ENCODE measurements at places on chromosomes 7 and 10.

GRCh38 chr7:2812114-2812487 lies 32.0 kb downstream of the GNA12 start:
- DNase-seq = no peak

- DNase-seq = no peak
Measured at GRCh38 chr7:76424413-76425111, at the start of gene ZP3. ZP3 (plus strand) TSS chr7:76424950; CDS start chr7:76424965, 15 bp downstream.

- DNase-seq = no peak
Measured at GRCh38 chr10:51014680-51015389, 59.5 kb upstream of the PRKG1 start.

DNA sequence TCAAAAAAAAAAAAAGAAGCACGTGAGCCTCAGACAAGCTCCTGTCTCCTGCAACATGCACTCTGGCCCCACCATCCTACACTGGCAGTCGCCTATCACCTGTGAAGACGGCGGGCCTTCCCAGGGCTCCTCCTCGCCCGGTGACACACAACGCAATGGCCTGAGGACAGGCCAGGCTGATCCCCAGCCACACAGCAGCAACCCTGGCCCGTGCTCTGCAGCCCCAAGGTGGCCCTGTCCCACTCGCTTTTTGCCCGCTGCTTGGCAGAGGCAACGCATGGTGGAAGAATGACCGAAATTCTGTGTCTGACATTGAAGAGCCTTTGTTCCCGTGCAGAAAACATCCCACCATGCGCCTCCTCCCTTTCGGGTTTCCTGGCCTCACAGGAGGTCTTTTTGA lies 8.1 kb downstream of the RADIL start:
- no peak for DNase-seq

- DNase-seq = no peak
Measured at GRCh38 chr10:62924344-62924748, 108.2 kb upstream of the EGR2 start.

DNA sequence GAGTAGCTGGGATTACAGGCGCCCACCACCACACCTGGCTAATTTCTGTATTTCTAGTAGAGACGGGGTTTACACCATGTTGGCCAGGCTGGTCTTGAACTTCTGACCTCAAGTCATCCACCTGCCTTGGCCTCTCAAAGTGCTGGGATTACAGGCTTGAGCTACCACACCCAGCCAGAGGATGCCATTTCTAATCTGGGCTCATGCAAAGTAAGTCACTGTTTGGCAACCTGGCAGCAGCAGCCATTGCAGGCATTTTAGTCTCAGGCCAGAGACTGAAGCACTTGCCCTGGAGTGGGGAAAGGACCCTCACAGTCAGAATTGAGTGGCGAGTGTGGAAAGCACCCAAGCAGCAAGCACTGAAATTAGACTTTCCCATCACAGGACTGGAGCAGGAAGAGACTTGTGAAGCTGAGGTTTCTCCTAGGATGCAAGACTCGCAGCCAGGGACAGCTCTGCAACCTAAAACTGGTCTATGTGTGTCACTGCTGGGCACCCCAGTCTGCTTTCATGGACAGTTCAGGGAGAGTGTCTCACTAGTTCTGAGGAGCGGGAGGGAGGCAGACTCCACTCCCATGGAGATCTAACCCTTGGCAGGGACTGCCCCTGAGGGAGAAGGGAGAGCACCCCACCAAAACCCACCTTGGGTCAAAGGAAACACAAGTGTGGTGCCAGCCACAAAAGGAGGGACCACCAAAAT lies 27.6 kb downstream of the SNX13 start:
- no peak for DNase-seq

- DNase-seq = no peak
Measured at GRCh38 chr7:106520962-106521514, 139.9 kb downstream of the CCDC71L start.

DNA sequence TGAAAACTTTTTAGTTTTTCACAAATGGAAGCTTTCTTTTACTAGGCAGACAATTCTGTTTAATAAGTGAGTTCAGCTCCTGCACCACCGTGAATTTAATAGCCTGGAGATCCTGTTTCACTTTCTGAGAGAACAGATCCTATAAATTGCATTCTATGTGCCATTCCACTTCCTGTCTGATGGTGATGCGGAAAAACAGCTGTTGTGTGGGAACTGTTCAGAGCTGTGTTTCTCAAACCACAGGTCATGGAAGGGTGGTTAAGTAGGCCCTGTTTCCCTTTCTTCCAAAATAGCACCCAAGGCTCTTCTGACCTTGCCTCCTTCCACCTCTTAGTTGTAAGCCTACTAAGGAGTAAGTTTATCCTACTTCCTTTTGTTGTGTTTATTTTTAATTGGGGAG lies 97.2 kb upstream of the DKK1 start:
- no peak for DNase-seq

GRCh38 chr10:29356931-29357330 lies 68.1 kb downstream of the LYZL1 start:
- no peak for DNase-seq

GRCh38 chr7:8147760-8148463 lies 114.1 kb downstream of the ICA1 start:
- DNase-seq = no peak

DNA sequence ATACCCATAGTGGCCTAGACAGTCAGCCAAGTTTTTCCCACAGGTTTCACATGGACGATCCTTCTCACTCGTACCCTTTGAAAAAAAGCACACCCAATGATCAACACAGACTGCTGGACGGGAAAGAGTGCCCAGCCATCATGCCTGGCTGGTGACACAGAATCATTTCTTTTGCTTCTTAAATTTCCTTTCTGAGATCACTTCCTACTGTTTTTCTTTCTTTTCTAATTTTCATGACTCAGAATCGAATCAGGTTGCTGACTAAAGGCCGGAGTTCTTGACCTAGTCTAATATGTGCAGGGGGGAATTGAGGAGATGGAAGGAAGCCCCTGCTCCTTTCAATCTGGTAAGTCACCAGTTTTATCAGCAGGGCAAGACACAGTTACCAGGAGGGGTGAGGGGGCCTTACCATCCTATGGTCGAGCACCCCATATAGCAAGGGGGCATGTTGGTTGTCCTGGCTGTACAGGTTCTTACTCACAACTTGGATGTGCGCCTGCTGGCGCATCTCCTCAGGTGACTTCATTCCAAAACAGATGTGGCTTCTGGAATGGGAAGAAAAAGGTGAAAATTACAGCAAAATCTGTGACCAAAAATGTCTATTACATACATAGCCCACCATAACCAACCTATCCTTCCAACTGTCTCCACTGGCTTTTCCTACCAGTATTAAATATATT lies 3.5 kb downstream of the POLR3A start:
- DNase-seq = no peak

DNA sequence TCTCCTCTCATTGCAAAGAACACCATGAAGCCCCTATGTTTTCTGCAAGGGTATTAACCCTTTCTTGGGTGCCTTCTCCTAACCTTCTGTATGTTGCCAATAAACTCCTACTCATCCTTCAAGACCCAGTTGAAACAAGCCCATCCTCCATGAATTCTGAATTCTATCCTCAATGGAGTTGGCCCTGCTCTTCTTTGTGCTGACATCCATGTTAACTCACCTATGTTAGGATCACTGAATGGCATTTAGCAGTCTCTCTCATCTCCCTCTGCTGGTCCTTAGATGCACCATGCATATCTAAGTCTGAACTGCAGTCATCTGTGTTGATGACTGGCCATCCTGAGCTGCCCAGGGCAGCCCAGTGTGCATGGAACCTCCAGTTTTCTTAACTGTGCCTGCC lies 129.8 kb downstream of the BUB3 start:
- DNase-seq = no peak

DNA sequence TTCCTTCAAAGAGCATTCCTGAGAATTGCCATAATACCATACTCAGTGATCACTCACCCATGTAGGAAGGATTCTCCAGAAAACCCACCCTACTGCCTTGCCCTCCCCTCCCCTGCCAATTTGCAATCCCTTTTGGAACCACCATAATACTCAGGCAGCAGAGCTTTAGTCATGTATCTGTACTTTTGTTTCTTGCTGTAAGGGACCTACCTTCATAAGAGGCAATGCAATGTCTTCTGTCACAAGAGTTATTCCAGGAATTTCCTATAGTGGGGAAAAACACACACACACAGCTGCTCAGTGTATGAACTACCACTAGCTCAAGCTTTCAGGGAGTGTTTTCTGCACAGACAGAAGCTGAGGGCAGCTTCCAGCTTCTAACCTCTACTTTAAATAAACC lies 67.0 kb downstream of the GSAP start:
- DNase-seq = no peak

GRCh38 chr10:79136236-79137005 lies 67.7 kb downstream of the ZMIZ1 start:
- DNase-seq = no peak

- no peak for DNase-seq
Measured at GRCh38 chr10:95791425-95791979, 35.5 kb downstream of the ENTPD1 start.

- no peak for DNase-seq
Measured at GRCh38 chr10:42618424-42618823, 19.9 kb downstream of the ZNF33B start.

DNA sequence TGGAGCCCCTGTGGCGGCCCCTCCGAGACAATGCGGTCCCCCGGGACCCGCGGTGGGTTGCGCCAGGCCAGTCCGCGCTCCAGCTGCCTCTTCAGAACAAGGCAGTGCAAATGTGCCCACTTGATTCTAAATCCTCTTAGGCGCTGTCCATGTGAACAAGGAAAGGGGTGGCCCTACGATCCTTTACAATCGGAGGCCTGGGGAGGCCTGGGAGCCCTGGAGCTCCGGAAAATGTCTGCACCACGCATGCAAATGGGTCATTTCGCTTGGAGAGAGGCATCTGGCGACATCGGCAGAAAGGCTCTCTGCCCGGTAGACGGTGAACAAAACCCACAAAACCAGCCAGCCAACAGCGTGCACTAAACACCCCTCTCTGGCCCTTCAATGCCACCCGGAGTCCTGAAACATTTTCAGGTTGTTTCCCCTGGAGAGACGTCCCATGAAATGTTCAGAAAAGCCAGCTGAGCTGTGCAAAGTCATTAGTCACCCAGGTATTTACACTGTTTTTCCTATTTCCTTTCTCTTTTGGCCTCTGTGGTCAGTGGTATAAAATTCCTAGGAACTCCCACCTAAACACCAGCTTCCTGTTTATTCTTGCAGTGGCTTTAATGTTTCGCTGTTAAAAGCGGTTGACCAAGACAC lies 102.8 kb upstream of the ZNF438 start:
- DNase-seq = no peak

DNA sequence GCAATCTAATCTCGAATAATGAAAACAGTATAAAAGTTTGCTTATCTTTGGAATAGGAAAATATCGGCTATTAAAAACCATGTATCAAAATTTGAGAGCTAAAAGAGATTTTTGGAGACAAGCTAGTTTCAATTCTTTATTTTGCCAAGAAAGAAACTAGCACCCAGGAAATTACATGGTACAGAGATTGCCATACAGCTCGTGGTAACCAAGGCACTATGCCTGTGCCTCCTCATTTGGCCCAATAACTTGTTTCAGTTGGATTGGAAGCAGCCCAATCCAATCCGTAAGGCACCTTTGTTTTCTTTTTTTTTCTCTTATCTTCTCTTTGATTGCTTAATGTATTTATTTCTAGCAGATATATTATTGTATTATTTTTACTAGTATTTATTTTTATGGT lies 55.0 kb downstream of the GNAI1 start:
- DNase-seq = no peak

DNA sequence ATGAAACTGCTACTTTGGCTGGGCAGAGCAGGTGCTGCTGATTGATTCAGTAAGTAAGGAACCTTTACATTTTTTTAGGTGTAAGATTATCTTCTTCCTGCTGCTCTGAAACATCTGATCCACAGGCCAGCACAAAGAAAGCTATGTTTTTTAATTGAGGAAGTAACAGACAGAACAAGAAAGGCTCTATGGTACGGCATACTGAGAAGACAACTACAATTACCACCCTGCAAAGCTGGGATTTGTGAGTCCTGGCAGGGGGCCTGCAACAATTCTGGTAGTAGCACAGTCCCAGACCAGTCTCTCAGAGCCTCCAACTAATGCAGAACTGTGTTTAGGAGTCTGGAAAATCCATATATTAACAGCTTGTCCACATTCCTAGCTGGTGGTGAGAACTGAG lies 103.0 kb upstream of the LRRTM3 start:
- DNase-seq = no peak

DNA sequence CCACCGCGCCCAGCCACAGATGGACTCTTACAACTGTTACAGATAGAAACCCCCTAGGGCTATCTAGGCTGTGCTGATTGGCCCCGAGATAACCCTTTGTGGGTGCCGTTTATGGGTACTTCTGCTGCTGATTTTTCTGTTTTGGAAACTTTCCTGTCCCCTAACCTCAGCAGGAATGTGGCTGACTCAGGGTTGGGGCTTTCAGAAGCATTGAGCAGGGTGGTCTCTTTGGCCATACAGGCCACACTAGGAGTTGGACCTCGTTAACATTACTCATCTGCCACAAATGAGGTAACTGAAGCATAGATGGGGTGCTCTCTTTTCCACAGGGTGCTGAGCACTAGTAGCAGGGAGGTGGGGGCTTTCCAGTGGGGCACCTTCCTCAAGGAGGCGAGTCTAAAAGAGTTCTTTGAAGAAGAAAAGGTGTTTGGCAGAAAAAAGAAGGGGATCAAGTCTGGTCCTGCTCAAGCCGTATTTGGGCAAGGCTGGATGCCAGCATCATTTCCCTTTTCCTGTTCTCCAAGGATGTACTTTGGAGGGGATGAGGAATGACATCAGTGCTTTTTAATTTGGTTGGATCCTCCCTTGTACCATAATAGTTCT lies 6.4 kb downstream of the ZSCAN25 start:
- DNase-seq = no peak

GRCh38 chr7:30306976-30307375 lies 22.6 kb downstream of the ZNRF2 start:
- DNase-seq = no peak

DNA sequence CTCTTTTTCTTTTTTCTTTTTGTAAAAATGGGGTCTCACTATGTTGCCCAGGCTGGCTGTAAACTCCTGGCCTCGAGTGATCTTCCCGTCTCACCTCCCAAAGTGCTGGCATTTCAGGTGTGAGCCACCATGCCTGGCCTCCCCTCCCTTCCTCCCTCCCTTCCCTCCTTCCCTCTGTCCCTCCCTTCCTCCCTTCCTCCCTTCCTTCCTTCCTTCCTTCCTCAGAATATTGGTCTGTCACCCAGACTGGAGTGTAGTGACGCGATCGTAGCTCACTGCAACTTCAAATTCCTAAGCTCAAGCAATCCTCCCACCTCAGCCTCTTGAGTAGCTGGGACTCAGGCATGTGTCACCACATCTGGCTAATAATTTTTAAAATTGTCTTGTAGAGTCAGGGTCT lies 8.4 kb downstream of the AGAP3 start:
- no peak for DNase-seq

- DNase-seq = no peak
Measured at GRCh38 chr7:138785587-138786437, 12.0 kb upstream of the TMEM213 start.

GRCh38 chr7:901388-902154 lies 25.2 kb downstream of the GET4 start:
- DNase-seq = no peak

GRCh38 chr7:81298951-81299666 lies 380.3 kb upstream of the SEMA3C start:
- no peak for DNase-seq

GRCh38 chr7:155471718-155472117 lies 13.8 kb downstream of the EN2 start:
- DNase-seq = no peak

All from activated naive CD4-positive, alpha-beta T cell (primary cell).